M059J (cell line): ENCODE measurements at places on chromosomes 7 and 10. TPM values are rescaled to one million over a fixed set of nuclear protein-coding genes. Genes with fewer than 3 reads are reported as not detected.

Gene CNNM1
- total RNA-seq, result 1.6 and 2.4 TPM in 2 replicates

Gene ITIH5
- total RNA-seq, result 0.64 and 2.1 TPM in 2 replicates

Gene PALD1
- 0.20 TPM in 1 of 2 replicates, not detected in the other for total RNA-seq

Gene AGR3
- total RNA-seq, result not detected in 2 replicates

Gene MKI67
- 34.0 and 85.4 TPM in 2 replicates for total RNA-seq

Gene PRF1
- not detected in 2 replicates for total RNA-seq
